ENCODE measurements at places on chromosomes 16 and 17.

DNA sequence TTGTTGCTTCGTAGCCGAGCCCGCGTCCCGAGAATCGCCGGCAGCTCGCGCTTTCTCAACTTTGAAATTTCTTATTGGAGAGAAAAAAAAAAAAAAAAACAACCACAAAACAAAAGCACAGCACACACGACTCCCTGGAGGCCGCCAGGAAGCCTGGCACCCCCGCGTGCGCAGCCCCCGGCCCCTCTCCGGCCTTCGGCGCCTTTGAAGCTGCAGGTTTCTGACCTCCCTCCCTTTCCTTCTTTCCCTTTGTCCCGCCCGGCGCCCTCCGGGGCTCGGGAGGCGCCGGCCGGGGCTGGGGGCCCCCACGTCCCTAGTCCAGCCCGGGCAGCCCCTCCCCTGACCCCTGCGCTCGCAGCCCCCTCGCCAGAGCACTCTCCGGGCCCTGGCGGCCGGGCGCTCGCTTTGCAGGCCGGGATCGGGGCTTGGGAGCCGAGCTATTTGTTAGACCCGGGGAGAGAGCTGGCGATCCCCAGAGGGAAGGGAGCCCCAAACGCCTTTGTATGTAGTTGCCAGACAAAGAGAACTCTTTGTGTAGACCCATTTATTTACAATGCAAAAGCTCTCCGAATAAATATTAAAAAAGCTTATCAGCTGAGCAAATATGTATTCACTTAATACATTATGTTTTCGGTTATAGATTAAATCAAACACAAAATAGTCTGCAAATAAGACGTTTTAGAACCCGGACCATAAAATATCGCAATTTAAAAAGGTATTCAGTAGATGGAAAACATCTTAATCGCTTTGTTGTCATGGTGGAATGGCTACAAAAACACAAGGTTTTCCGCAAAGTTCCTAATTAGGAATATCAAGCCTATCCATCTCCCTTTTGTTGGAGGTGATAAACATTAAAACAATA, 2.3 kb downstream of the BAHCC1 start:
- no peak for DNase-seq

GRCh38 chr17:39231591-39232551, 6.1 kb upstream of the STAC2 start:
- DNase-seq: no peak

GRCh38 chr17:42683407-42684034, 1.2 kb downstream of the CNTNAP1 start:
- no peak for DNase-seq

- DNase-seq: no peak
Observed at GRCh38 chr16:66662445-66663194, 33.9 kb downstream of the CMTM4 start.

DNA sequence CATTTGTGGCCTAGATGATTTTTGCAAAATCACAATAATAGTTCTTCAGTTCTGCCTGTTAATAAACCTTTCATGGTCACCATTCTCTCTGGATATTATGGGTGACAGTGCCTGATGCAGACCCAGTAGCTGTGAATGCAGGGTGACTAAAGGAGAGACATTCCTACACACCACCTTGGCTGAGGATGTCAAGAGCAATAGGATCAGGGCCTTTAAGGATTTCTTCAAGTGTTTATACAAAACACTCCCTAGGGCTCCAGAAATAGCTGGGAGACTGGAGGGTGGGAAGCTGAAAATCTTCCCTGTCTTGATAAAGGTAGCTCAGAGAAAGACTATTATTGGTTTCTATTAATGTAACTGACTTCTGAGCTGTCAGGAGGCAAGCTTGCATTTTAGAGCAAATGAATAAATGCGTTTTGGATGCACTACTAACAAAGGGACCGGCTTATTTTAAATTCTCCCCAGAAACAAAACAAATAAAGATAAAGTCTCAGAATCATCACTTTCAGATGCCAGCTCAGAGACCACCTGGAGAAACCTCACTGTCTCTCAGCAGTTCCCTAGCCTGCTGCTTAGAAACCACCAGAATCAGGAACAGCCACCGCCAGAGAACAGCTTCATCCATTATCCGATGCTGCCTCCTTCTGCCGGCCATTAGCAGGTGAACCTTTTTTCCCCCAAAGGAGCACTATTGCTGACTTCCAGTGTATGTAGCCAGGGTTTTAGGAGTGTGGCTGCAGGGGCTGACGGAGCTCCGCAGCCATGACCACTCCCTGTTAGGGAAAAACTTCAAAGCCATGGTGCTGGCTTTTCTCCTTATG, 171.4 kb upstream of the DYNLRB2 start:
- DNase-seq: no peak

- no peak for DNase-seq
Observed at GRCh38 chr17:13590441-13590840, 11.3 kb downstream of the HS3ST3A1 start.

DNA sequence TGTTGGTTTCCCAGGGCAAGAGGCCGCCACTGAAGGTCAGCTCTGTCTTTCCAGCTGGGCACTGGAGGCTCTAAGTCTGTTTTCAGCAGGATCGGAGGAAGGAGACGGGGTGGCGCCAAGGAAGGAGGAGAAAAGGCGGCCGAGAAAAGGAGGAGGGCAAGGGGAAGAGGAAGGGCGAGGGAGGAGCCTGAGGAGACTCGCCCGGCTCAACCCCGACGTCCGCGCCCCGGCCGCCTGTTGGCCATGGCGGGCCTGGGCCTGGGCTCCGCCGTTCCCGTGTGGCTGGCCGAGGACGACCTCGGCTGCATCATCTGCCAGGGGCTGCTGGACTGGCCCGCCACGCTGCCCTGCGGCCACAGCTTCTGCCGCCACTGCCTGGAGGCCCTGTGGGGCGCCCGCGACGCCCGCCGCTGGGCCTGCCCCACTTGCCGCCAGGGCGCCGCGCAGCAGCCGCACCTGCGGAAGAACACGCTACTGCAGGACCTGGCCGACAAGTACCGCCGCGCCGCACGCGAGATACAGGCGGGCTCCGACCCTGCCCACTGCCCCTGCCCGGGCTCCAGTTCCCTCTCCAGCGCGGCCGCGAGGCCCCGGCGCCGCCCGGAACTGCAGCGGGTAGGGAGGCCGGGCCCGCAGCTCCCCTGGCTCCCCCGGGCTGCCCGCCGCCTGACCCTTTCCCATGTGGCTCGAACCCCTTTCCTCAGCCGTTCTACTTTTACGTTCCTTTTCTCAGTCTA, at the start of gene RNF135:
TSS of gene RNF135 (plus strand) at position 209 of the 737 bp plus-strand sequence. CDS start at position 244, 35 bp downstream.
- peak; percentile 35 for DNase-seq

DNA sequence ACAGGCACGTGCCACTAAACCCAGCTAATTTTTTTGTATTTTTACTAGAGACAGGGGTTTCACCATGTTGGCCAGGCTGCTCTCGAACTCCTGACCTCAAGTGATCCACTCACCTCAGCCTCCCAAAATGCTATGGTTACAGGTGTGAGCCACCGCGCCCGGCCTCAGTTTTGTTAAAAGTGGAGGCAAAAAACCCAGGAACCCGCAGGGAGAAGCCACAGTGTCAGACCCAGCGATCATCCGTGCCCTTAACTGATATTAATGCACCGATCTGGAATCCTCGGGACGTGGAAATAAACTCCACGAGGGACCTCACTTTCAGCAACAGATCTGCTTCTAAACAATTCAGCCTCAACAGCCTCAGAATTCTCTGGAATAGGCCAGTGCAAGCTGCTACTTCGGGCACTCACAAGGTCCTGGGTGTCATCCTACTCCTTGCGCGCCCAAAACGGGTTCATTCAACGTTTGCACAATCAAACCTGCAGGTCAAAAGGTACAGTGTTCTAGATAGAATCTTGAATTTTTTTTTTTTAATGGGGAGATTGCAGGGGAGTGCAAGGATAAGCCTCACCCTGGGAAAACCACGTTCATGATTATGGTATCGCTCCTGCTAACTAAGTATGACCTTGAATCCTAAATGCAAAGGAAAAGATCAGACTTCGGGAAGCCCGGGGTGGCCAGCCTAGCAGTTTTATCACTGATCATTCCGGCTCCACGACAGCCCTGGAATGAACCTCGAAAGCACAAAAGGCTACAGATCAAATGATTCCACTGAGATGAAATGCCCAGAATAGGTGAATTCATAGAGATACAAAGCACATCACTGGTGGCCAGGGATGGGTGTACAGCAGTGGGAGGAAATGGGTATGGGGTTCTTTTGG, 22.4 kb downstream of the LITAF start:
- no peak for DNase-seq

DNA sequence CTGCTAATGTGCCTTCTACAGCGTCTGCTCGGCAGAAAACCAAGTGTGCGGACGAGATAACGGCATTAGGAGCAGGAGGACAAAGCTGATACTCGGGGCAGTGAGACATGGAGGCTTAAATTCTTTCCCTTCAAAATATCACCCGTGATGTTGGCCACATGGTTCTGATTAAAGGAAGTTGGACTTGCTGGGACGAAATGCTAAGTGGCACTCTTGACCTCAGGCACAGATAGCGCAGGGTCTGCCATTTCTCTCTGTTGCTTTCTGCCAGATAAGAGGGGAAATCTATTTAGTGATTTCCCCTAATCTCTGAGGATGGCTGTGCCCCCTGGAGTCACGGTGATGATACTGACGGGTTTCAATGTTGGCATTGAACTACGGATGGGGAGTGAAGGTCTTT, 509.6 kb upstream of the EEF2KMT start:
- DNase-seq: no peak

DNA sequence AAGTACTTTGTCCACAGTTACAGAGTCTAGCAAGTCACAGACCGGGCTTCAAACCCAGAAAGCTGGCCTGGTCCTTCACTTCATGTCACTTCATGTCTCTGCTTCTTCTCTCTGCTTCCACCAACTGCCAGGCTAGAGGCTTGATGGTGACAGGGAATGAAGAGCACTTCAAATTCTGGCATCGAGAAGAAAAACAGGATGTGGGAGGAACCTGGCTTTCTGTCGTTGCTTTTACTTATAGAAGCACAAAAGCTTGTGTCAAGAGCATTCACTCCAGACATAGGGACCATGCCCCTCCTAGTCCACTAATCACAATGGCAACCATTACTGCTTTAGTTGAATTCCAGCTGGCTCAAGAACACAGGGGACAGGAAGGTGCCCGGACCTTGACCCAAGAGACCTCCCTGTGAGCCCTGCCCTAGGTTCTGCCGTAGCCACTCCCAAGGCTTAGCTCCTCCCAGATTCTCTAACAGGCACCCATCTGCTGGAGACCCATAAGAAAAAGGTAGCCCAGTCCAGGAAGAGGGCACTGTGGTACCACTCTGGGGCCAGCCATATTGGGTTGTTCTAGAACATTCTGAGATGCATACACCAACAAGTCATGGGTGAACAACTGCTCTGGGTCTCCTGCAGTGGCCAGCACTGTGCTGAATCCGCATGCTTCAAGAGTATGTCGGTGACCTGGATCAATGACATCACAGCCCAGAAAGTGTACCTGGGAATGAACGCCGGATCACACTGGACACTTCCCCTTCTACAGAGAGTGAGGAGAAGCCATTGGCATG, 181.8 kb downstream of the C16orf95 start:
- no peak for DNase-seq

- no peak for DNase-seq
Observed at GRCh38 chr17:55776271-55776670, 25.4 kb downstream of the PCTP start.

DNA sequence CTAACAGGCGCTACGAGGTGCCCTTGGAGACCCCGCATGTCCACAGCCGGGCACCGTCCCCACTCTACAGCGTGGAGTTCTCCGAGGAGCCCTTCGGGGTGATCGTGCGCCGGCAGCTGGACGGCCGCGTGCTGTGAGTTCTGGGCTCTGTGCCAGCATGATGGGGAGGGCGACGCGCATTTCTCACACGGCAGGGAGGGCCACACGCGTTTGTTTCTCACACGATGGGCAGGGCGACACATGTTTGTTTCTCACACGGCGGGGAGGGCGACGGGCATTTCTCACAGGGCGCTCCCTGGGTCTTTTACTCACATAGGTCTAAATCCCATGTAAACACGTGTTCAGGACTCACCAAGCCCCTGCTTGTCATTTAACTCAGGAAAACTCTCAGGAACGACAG, 4.4 kb downstream of the GAA start:
- no peak for DNase-seq

Measured in activated naive CD4-positive, alpha-beta T cell (primary cell).